Common myeloid progenitor, CD34-positive (primary cell): ENCODE measurements at places on chromosomes 16 and 17.

DNA sequence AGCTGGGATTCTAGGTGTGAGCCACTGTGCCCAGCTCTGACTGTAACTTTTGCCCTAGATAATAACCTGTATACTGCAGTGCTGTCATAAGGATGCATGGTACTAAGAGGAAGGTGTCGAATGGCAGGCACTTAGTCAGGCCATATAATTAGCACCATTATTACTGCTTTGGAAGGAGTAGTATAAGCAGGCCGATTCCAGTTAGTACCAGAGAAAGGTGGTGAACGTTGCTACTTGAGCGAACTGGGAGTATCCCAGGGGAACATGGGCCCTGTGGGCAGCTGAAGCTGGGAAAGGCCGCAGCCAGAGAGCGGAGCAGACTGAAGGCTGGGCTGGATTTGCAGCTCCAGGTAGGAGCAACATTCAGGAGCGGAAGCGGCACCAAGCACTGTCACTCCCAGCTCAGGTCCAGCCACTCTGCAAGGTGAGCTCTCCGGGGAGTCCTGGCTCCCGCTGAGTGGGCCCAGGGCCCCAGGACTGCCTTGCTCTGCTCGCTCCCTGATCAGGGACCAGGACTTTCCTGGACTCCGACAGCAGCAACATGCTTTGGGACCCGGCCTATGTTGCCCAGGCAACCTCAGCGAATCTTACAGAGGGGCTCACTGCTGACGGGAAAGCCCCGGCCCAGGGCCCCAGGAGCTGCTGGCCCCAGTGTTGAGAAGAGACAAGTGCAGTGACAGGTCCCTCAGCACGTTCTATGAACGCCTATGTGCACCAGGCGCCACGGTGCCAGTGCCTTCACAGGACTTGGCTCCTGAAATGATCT, 28.6 kb downstream of the C16orf74 start:
- no peaks in the 10 kb centered on the region for H3K27me3 ChIP-seq
- no peak for DNase-seq
- no peaks in the 10 kb centered on the region for H3K4me1 ChIP-seq
- no peak overlapping the region for H3K4me3 ChIP-seq
- no peak overlapping the region for H3K27ac ChIP-seq

GRCh38 chr16:75789237-75789636, 62.9 kb upstream of the CPHXL start:
- peak; percentile 70 for DNase-seq
- H3K4me3 ChIP-seq: no peak overlapping the region
- H3K36me3 ChIP-seq: no peaks in the 10 kb centered on the region
- H3K27ac ChIP-seq: no peak overlapping the region

GRCh38 chr17:50763716-50764475, 3.4 kb downstream of the ANKRD40CL start:
- H3K27ac ChIP-seq: no peak overlapping the region
- no peaks in the 10 kb centered on the region for H3K27me3 ChIP-seq
- H3K4me1 ChIP-seq: peaks cover 13% of the 10 kb centered on the region
- H3K4me3 ChIP-seq: no peak overlapping the region
- DNase-seq: no peak

DNA sequence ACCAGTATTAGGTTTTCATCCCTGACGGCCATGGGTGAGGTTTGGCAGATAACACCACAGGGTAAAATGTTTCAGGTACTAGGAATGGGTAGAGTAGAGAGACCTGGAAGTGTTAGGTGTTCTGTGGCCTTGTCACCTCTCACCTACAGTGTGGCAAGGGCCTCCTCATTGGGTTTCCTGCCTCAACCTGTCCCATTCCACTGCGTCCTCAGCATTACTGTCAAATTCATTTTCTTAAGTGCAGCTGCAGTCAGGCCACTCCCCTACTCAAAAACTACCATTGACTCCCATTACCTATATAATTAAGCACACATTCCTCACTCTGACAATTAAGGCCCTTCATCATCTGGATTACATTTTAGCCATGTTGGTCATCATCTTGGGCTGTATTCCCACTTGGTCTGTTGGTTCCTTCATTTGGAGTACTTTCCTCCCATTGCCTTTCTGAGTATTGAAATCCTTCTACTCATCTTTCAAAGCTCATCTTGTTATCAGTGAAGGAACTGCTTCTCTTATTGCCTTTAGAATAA, 64.5 kb downstream of the NUP88 start:
- no peaks in the 10 kb centered on the region for H3K4me1 ChIP-seq
- no peaks in the 10 kb centered on the region for H3K27me3 ChIP-seq
- H3K27ac ChIP-seq: no peak overlapping the region
- no peak for DNase-seq

- no peaks in the 10 kb centered on the region for H3K36me3 ChIP-seq
- H3K27me3 ChIP-seq: no peaks in the 10 kb centered on the region
- DNase-seq: no peak
- no peaks in the 10 kb centered on the region for H3K4me1 ChIP-seq
- no peak overlapping the region for H3K27ac ChIP-seq
These were observed 397.0 kb upstream of the CCL2 start for GRCh38 chr17:33858121-33858520.

DNA sequence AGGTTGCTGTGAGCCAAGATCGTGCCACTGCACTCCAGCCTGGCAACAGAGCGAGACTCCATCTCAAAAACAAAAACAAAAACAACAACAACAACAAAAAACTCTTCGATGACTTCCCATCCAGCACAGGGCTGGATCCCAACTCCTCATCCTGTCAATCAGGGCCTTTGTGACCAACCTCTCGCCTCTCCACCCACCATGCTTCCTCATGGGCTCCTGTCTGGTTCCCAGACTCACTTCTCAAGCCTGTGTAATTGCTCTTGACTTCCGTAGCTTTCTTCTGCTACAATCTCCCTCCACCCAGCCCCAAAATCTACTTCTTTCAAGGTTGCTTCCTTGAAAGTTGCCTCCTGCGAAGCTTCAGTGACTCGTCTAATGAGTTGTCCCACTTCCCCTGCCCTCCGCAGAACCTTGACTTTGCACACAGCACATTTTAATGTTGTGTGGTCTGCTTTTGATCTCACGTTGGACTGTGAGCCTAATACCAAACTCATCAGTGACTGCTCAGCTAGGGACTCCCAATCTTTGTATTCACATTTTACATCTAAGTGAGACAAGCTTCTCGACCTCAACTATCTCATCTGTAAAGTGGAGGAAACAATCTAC, 936 bp upstream of the RASL10B start:
- H3K36me3 ChIP-seq: peaks cover 4% of the 10 kb centered on the region
- no peak overlapping the region for H3K4me3 ChIP-seq
- peaks cover 12% of the 10 kb centered on the region for H3K4me1 ChIP-seq
- H3K27me3 ChIP-seq: no peaks in the 10 kb centered on the region
- no peak for DNase-seq

GRCh38 chr17:58382108-58382871, 30.3 kb upstream of the SUPT4H1 start:
- no peak for DNase-seq
- H3K27ac ChIP-seq: no peak overlapping the region
- no peak overlapping the region for H3K4me3 ChIP-seq
- peaks cover 21% of the 10 kb centered on the region for H3K4me1 ChIP-seq
- no peaks in the 10 kb centered on the region for H3K36me3 ChIP-seq

DNA sequence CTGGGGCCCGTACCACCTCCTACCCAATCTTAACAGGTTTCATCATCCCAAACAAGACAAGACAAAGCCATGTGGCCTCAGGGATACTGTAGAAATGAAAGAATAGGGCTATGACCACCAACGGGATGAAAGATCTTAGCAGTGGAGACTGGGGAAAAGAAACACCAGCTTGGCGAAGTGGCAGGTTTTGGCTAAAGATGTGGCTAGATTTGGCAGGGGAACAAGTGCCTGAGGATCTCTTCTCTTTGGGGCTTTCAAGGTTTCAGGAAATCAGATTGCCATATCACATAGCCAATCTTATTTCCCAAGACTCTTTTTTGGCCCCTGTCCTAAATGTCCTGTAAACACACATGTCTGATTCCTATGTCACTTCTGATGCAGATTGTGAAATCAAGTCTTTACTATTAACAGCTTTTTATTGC, 6.9 kb downstream of the KRT24 start:
- no peaks in the 10 kb centered on the region for H3K4me1 ChIP-seq
- H3K36me3 ChIP-seq: no peaks in the 10 kb centered on the region
- H3K4me3 ChIP-seq: no peak overlapping the region
- H3K27me3 ChIP-seq: peaks cover 8% of the 10 kb centered on the region
- no peak overlapping the region for H3K27ac ChIP-seq

DNA sequence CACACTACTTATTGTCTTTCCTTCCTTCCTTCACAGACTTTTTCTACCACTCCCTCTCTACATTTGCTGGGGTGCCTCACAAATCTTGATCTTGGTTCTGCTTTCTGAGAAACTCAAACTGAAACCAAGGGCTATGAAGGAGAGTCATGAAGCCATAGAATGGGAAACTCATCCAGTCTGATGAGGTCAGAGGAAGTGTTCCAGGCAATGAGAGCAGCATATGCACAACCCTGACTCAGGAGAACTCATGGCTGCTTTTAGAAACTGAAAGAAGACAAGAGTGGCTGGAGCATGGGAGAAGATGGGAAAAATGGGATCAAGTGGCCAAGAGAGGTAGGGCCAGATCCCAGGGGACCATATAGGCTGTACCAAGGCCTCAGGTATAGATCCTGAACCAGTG, 130.0 kb upstream of the TOX3 start:
- no peaks in the 10 kb centered on the region for H3K27me3 ChIP-seq
- H3K4me3 ChIP-seq: no peak overlapping the region
- H3K36me3 ChIP-seq: no peaks in the 10 kb centered on the region
- H3K4me1 ChIP-seq: no peaks in the 10 kb centered on the region

- peaks cover 10% of the 10 kb centered on the region for H3K27me3 ChIP-seq
- peak overlapping the region; percentile 70 for H3K4me3 ChIP-seq
- H3K4me1 ChIP-seq: peaks cover 2% of the 10 kb centered on the region
- peak; percentile 69 for DNase-seq
- no peaks in the 10 kb centered on the region for H3K36me3 ChIP-seq
These were observed 1.0 kb upstream of the KCNJ2 start for GRCh38 chr17:70168044-70168976.

- H3K27me3 ChIP-seq: no peaks in the 10 kb centered on the region
- peak; percentile 69 for DNase-seq
- no peak overlapping the region for H3K4me3 ChIP-seq
- peaks cover 4% of the 10 kb centered on the region for H3K36me3 ChIP-seq
These were observed 5.9 kb upstream of the XYLT1 start for GRCh38 chr16:17476414-17477259.

GRCh38 chr16:8257561-8257960, 332.8 kb downstream of the TMEM114 start:
- no peaks in the 10 kb centered on the region for H3K4me1 ChIP-seq
- no peaks in the 10 kb centered on the region for H3K36me3 ChIP-seq
- H3K4me3 ChIP-seq: no peak overlapping the region
- no peaks in the 10 kb centered on the region for H3K27me3 ChIP-seq

DNA sequence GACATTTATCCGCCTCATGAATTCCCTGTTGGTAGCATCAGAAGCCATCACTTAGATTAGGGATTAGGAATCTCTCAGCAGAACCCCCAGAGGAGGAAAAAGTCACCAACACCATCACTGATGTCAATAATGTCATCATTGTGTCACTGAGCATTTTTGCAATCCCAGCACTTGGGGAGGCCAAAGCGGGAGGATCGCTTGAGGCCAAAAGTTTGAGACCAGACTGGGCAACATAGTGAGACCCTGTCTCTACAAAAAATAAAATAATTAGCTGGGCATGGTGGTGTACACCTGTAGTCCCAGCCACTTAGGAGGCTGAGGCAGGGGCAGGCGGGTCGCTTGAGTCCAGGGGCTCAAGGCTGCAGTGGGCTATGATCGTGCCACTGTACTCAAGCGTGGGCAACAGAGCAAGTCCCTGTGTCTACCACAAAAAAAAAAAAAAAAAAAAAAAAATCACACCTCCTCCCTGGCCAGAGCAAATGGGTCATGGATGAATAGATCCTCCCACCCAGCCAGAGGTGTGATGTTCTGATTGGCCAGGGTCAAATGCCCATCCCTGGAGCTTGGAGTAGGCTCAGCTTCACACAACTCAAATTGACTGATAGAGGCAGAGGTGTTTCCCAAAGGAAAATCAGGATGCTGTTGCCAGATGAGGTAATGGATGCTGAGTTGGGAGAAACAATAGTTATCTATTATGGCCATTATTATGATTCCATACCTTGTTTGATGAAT, 31.6 kb downstream of the VWA3A start:
- no peak overlapping the region for H3K4me3 ChIP-seq
- H3K27me3 ChIP-seq: no peaks in the 10 kb centered on the region
- H3K36me3 ChIP-seq: no peaks in the 10 kb centered on the region
- H3K27ac ChIP-seq: no peak overlapping the region
- no peaks in the 10 kb centered on the region for H3K4me1 ChIP-seq

- DNase-seq: no peak
- H3K4me3 ChIP-seq: no peak overlapping the region
- no peaks in the 10 kb centered on the region for H3K4me1 ChIP-seq
- no peaks in the 10 kb centered on the region for H3K27me3 ChIP-seq
- H3K27ac ChIP-seq: no peak overlapping the region
- H3K36me3 ChIP-seq: no peaks in the 10 kb centered on the region
These were observed 17.3 kb upstream of the C16orf74 start for GRCh38 chr16:85768199-85768598.
